ENCODE measurements at places on chromosomes 4 and X. TPM values are rescaled to one million over a fixed set of nuclear protein-coding genes. Genes with fewer than 3 reads are reported as not detected.
A peak's percentile ranks its signal among the peaks of the same experiment; 100 is the strongest.

SATL1 gene
- total RNA-seq = 0.31 TPM

AKAP4 gene
- total RNA-seq = not detected

ASMT gene
- total RNA-seq = 1.4 TPM

DNA sequence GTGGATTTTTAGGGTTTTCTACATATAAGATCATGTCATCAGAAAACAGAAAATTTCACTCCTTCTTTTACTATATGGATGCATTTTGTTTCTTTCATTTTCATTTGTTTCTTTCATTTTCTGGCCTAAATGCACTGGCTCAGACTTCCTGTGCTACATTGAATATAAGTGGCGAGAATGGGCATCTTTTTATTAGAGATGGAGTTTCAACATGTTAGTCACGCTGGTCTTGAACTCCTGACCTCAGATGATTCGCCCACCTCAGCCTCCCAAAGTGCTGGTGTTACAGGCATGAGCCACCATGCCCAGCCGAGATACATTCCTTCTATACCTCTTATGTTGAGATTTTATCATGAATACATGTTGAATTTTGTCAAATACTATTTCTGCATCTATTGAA, 61.8 kb downstream of the BRWD3 start:
- H3K4me1 ChIP-seq = no peaks in the 10 kb centered on the region
- DNase-seq = no peak
- H3K27ac ChIP-seq = no peak overlapping the region

- H3K4me1 ChIP-seq = no peaks in the 10 kb centered on the region
- H3K4me3 ChIP-seq = no peak overlapping the region
- no peak overlapping the region for H3K27ac ChIP-seq
- H3K27me3 ChIP-seq = no peaks in the 10 kb centered on the region
Measured at GRCh38 chrX:46125111-46125510, 420.1 kb downstream of the ZNF674 start.

GRCh38 chr4:184475498-184475897, 1.1 kb upstream of the IRF2 start:
- DNase-seq = no peak
- peaks cover 2% of the 10 kb centered on the region for H3K4me1 ChIP-seq
- H3K4me3 ChIP-seq = peak overlapping the region; percentile 98
- H3K27ac ChIP-seq = no peak overlapping the region

DNA sequence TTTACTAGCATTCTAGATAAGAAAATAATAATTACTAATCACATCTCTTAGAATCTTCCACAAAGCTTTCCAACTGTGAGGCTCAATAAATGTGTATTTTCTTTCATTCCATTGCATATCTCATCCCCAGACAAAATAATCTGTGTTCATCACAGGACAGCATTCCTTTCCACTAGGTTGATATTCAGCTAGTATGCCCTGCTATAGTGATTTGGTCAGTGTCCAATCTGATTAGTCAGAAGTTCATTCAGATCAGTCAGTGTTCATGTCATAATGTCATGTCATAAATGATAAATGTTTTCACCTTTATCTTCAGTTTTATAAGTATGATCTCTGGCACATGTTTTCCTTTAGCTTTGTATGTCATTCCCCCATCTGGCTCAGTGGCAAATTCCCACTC, 611.4 kb downstream of the KCTD8 start:
- no peak overlapping the region for H3K4me3 ChIP-seq
- H3K27ac ChIP-seq = no peak overlapping the region
- no peaks in the 10 kb centered on the region for H3K27me3 ChIP-seq
- no peaks in the 10 kb centered on the region for H3K4me1 ChIP-seq
- no peaks in the 10 kb centered on the region for H3K36me3 ChIP-seq
- DNase-seq = no peak

DNA sequence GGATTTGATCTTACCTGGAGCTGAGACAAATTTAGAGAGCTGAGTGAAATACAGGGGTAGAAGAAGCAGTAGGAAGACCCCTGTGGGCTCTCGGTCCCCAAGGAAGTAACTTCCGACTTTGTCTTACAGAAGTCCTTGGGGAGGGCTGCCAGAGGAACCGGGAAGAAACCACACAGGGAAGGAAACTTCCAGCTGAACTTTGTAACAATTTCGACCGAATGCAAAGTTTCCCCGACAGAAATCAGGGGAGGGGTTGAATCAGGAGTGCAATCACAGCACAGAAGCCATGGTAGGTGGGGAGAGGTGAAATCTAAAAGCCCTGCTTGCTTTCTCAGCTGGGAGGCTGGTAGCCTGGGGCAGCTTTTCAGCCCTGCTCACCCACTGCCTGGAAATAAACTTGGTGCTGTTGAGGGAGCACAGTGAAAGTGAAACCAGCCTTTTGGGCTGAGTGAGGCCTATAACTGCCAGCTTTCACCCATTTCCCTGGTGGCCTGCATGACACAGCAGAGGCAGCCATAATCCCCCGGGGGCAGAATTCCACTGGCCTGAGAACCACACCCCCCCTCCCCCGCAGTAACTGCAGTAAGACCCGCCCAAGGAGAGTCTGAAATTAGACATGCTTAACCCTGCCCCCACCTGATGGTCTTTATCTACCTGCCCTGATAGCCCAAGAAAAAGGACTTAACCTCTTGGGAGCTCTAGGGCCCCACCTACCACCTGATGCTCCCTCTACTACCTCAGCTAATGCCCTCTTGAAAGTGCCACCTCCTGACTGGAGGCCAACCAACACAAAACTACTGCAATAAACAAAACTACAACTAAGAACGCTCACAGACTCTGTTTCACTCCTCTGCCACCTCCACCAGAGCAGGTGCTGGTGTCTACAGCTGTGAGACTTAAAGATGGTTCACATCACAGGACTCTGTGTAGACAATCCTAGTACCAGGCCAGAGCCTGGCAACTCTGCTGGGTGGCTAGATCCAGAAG, 248.2 kb downstream of the PARM1 start:
- no peak overlapping the region for H3K27ac ChIP-seq
- no peak overlapping the region for H3K4me3 ChIP-seq
- 0 out of 2 replicates have a peak, but pooled peaks cover 3% of the 10 kb centered on the region for H3K4me1 ChIP-seq
